ENCODE measurements at places on chromosomes 3 and 15.

GRCh38 chr15:71400294-71400693 lies 285.0 kb downstream of the THSD4 start:
- DNase-seq, result no peak

GRCh38 chr3:179603321-179603720 lies 1.1 kb downstream of the MRPL47 start:
- no peak for DNase-seq

- no peak for DNase-seq
Observed at GRCh38 chr15:68774521-68775235, 46.0 kb downstream of the ANP32A start.

DNA sequence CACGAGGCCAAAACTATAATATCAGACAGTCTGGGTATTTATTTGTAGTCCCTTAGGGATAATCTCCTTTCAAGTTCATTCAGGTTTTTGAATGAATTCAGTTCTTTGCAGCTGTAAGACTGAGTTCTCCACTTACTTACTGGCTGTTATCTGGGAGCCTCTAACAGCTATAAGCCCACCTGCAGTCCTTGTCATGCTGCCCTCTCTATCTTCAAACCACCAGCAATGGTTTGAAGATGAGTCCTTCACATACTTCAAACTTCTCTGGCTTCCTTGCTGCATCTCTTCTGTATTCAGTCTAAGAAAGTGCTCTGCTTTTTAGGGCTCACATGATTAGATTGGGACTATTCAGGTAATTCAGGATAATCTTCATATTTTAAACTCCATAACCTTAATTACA lies 154.5 kb upstream of the STT3B start:
- no peak for DNase-seq

- DNase-seq, result no peak
Observed at GRCh38 chr3:117586161-117586560, 876.6 kb downstream of the TUSC7 start.

DNA sequence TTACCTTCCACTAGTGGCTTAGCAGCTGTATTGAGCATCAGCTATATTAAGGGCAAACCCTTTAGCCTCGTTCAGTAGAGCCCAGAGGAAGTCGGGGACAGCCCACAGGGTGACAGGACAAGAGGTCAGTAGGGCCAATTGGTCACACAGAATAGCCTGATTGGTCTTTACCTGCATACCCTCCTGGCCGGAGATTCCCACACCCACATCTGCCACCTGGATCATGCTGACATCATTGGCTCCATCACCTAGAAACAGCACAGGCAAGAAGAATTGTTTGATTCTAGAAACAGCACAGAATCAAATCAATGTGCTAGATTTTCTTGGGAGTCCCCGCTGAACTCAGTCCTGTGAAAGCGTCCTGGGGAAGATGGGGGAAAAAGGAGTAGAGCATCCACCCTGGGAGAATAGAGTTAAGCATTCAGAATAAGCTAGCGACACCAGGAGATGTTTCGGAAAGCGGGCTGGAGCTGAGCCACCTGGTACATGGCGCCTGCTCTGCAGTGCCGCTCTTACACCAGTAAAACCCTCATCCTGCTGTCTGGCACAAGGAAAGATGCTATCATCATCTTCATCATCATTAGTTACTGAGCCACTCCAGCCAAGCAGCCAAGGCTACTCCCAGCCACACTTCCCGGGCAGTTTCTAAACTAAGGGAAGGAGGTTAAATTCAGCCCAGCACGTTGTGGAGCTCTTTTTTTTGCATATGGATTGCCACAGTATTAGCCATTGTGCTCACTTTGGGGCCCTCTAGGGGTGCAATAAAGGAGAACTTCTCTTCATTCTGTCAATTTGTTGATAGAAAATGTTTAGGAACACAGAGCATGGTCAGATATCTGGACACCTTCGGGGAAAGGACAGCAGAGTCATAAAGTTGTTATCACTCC lies 171.3 kb downstream of the ATP10A start:
- peak; percentile 45 for DNase-seq

DNA sequence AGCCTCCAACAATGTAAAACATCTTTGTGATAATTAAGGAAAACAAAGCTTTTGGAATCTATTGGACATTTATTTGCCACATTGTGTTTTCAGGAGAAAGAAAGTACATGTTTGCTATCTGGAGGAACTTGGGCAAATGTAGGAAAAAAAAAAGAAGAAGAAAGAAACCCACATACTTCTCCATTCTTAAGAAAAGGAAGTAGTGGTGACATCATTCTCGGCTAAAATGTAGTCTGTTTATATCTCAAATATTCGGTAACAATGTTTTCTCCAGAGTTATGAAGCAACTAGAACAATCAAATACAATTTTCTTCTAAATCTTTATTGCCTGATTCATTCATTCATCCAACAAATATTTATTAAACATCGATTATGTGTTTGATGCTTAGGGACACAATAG lies 2.3 kb upstream of the TGFBR2 start:
- DNase-seq, result no peak

DNA sequence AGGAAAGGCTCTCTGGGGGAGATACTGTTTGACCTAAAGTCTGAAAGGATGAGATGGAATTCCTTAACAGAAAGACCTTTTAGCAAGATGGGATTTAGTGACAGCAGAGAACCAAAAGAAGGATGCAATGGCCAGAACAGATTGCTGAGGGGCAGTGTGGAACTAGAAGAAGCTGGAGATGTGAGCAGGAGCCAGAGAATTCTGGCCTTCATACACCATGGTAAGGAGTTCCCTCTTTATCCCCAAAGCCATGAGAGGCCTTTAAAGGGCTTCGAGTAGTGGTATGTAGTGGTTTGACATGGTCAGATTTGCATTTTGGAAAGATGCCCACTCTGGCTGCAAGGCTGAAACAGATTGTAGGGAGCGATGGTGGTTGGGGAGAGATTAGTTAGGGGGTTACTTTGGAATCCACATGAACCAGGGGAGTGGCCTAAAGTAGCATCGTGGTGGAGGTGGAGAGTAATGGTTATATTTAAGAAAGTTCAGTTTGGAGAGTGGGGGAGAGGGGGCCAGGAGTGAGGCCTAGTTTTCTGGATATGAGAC lies 34.0 kb upstream of the NPHP3 start:
- DNase-seq, result no peak

DNA sequence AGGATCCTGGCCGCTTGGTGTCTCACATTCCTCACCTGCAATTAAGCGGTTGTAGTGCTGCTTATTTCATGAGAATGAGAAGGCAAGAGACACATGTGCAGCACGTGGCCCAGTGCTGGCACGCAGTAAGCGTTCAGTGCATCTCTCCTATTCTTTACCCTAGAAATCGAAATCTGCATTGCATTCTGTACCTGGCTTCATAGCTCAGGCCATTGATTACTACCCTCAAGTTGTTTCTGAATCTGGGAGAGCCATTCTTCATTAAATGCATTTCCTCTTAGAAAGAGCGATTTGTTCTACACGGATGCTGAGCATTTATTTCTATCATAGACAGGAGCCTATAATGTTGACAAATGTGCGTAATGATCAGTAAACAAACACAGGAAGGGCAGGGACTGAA lies 168.9 kb downstream of the MAGI1 start:
- DNase-seq, result no peak

DNA sequence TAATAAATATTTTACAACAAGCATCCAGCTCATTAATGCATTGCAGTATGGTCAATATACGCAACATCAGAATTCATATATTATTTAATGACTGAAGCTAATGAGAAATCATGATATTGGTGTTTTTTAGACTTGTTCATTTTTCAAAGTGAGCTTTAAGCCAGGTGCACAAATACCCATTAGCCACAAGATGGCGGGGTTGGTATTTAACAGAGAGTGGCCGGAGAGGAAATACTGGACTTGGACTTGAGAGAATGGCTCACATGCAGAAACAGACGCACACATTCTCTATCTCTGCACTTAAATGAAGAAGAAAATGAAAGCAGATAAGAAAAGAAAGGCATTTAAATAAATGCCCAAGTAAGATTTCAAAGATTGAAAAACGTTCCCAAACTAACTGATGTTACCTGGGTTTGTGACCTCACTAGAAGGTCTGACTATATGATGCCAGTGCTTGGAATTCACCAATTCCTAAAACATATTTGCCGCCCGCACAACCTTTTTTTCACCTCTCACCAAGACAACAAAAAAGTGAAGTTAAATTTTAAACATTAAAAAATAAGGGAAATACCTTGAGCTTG lies 21.2 kb upstream of the CRBN start:
- DNase-seq, result peak; percentile 74

DNA sequence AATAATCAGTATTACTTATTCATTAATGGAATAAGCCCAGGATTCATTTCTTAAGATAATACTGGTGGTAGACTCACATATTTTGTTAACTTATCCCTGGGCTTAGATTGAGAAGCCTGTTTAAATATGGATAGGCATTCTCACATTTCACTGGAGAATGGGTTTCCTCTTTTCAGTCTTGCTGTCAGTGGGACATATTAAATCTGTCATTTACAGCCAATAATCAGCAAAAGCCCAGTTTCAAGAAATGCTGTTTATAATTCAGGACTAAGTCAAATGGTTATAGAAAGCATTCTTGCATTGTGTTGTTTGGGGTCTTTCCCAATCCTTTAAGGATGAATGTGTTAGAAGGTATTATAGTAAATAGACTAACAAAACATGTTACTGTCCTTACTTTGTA lies 143.7 kb upstream of the NAALADL2 start:
- no peak for DNase-seq

Measured in hippocampal formation (tissue), 2 donors.